ENCODE measurements at places on chromosomes 11 and 22.

DNA sequence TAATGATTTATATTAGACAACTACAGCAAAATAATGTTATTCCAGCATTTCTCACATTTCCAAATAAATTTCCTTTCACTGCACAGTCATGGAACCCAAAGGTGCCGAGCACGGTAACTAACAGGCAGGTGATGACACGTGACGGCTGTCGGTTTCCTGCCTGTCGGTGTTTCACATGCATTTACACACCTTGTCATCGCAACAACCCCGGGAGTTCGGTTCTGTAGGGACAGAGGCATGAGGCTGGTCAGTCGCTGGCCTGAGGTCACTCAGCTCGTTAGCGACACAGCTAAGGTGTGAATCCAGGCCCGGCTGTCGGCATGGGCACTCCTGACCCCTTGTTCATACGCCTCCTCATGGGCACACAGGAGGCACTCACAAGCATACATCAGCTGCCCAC is 9.9 kb downstream of the DNAL4 start:
- DNase-seq = no peak

GRCh38 chr11:32388871-32389770 is 46.2 kb downstream of the WT1 start:
- DNase-seq = no peak

GRCh38 chr11:126308271-126308671 is 4.4 kb downstream of the DCPS start:
- no peak for DNase-seq

- DNase-seq = peak; percentile 41
These were observed 941 bp downstream of the CLCF1 start for GRCh38 chr11:67372321-67372992.

- DNase-seq = no peak
These were observed 18.4 kb downstream of the PHF21A start for GRCh38 chr11:46102843-46103242.

DNA sequence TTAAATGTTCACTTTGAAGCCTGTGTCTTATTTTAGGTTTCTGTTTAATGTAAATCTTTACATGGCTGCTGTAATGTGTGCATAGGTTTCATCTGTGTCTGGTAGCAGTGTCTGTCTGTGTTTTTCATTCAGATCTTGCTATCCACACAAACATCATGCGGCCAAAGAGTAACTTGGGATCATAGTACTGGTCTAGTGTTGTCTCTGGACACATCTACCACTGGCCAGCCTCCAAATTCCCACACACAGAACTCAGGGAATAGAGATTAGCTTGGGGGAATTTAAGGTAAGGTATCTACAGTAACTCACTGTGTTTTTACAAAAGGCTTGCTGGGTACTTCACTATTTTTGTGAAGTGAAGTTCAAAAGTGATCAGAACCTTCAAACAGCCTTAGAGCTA is 32.1 kb upstream of the ZNF143 start:
- no peak for DNase-seq

- DNase-seq = no peak
These were observed 29.4 kb downstream of the ZNF280B start for GRCh38 chr22:22479116-22479515.

DNA sequence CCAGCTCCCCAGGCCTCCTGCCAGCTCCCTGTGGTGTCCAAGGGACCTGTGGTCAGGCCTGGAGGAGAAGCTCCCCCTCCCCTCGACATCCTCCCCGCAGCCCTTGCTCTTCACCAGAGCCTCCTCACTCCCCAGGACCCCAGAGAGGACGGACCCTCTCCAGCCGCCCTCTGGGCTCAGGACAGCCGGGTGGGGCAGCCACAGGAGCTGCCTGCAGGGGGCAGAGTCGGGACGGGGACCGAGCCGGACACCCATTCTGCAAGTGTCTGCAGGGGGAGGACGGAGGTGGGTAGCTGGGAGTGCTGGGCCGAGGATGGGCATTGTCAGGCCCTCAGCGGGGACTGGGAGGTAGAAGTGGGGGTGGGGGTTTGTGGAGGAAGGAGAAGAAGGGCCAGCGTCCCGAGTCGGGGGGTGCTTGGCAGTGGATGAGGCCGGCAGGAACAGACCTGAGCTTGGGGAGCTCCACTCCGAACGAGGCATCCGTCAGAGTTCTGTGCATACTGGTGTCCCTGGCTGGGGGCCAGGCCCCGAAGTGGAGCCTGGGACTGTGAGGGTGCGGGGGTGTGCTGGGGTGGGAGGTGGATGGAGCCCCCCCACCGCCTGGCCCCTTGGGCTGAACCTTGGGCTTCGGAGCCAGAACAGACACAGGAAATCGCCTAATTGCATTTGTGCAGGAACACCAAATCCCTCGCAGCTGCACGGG is 15.2 kb downstream of the PRR33 start:
- no peak for DNase-seq

DNA sequence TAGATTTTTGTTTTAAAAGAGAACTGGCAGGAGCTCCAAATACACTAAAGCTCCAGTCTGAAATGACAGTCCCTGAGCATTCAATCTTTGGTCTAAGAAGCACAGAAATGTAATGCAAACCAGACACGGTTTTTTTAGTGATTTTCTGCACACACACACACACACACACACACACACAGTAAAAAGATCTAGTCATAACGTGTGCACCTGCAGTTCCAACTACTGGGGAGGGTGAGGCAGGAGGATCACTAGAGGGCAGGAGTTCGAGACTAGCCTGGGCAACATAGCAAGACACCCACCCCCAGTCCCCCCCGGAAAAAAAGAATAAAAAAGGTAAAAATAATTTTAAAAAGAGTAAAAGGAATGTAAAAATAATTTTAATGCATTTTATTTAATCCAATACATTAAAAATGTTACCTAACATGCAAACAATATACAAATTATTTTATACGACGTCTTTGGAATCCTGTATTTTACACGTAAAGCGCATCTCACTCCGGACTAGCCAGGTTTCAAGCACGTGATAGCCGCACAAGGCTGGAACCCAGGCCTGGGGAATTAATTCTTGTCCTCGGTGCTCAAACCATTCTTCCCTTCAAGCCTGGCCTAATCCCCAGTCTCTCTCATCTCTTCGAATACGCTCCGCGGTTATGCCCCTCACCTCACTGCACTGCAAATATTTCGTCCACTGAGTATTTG is 762 bp upstream of the TBC1D22A start:
- no peak for DNase-seq

GRCh38 chr11:17950644-17951043 is 62.2 kb downstream of the SERGEF start:
- no peak for DNase-seq

DNA sequence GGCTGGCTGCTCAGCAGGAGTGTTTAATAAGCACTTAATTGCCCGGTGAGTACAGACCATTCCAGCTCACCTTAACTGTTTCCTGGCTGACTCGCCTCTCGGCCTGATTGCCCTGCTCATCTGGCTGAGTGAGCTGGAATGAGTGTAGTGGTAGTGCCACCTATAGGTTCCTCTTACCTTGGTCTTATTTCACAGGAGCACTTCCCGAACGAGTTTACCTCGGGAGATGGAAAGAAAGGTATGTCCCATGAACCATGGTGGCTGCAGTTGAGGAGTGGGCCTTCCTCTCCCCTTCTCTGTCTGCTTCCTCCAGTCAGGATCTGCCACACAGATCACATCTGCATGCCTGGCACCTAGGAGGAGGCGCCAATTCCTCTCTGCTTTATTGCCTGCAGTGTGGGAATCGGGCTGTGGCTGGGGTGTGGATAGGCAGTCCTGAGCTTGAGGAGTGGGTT is 26.7 kb downstream of the UPB1 start:
- peak; percentile 37 for DNase-seq

DNA sequence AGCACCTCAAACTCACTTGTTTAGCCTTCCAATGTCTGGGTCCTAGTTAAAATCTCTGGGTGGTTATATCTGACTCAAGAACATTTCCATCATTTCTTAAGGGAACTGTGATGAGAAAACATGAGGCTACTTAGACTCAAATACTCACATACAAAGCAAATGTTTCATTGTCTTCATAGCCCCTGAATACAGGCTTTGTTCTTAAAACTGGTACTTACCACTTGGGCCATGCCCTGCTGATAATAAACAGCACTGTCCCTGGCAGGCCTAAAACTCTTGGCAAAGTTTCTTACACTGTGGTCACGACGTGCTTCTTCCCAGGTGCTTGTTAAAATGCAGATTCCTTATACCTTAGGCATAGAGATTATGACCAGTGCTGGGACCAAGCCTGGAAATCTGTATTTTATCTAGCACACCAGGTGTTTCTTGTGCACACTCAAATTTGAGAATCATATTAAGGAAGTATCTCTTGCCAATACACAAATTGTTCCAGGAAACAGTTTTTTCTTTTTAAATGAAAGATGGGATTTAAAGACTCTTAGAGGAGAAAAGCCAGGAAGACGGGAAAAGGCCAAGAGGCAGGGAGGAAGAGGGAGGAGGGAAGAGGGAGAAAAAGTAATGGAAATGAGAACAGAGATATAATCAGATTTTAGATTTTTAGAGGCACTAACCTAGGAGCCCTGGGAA is 287.9 kb upstream of the MPPED2 start:
- no peak for DNase-seq
